ENCODE measurements at places on chromosomes 3 and 15.
A peak's percentile ranks its signal among the peaks of the same experiment; 100 is the strongest.

DNA sequence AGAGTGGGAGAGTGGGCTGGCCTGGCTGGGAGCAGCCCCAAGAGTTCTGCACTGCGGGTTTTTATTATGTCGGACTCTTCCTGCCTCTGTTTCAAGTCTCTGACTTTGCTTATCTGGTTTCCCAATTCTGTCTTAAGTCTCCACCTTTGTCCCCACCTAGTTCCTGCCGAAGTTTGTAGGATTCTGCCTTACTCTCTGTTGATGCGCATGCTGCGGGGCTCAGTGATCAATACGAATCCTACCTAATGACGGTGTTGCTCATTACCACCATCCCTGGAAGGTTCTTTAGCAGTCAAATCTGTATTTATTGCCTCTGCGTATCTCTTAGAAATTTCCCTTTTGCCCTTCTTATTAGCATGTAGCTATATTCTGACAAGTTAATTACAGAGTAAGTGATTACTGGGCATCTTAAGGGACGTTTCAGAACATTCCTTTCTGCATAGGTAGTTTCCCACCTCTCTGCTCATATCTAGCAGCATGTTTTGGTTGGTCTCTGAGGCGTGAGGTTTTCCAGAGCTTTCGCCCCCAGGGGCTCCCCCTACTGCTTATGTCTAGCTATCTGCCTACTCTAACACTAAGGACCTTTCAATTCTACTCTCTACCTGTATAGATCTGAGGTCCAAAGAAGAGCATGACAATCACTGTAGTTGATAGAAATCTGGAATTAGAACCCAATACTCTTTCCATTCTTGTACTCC is 236.0 kb upstream of the EIF1B start:
- peak; percentile 10 for DNase-seq

- DNase-seq = no peak
Measured at GRCh38 chr3:1616744-1617143, 481.9 kb upstream of the CNTN4 start.

DNA sequence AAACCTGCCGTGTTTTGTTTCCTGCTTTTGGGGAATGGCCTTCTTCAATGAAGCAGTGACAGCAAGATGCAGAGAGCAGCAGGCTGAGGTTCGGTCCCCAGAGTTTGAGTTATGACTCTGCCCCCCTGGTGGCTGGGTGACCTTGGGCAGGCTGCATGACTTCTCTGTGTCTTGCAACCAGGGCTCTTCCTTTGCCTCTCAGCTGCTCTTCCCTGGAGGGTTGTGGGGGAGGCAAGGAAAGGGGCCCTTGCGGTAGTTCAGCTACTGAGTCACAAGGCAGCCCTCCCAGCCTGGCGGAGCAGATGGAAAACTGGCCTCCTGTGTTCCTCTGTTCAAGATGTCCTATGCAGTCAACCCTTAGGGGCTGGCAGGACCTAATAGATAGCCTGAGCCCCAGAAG is 17.1 kb downstream of the CTXND1 start:
- DNase-seq = no peak

DNA sequence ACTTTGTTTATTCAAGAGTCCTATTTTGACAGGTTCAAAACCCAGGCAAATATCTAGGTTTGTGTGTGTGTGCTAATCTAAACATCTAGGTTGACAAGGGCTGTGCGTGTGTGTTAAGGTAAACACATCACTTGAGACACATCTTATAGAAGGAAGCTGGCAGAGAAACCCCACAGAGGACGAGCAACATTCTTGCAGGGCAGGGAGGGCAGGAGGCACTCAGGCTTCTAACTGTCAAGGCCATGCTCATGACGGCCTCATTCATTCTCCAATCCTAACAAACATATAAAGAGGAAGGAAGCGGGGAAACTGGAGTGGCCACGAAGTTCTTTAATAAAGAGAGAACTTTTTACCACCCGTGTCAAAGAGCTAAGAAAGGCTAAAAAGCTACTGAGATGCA is 43.4 kb downstream of the SLCO2A1 start:
- no peak for DNase-seq

DNA sequence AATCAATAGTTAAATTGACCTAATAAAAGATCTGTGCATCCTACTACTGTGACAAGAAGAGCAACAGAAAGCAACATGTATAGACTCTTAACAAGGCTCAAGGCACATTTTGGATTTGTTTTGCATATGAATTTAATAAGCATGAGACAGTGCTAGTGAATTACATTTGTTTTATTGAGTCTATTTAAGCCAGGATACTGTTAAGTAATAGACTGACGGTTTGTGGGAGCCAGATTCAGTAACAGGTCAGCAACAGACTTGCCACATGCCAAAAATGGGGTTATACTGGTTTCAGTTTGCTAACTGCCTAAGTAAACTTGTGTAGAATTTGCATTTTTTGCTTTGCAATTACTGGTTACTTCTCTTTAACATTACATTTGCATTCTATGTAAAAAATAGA is 54.0 kb downstream of the MBNL1 start:
- no peak for DNase-seq

DNA sequence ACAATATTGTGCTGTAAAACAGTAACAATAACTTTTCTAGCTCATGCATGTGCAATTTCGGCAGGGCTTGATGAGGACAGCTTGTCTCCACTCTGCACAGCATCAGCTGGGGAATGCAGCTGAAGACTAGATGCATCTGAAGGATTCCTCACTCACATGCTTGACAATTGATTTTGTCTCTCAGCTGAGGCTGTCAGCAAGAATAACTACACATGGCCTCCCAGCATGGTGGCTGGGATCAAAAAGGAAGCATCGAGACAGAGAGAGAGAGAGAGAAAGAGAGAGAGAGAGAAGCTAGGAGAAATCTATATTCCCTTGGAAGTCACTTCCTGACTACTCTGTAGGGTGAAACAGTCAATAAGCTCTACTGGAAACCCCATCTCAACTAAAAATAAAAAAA is 487.1 kb downstream of the PLOD2 start:
- no peak for DNase-seq

DNA sequence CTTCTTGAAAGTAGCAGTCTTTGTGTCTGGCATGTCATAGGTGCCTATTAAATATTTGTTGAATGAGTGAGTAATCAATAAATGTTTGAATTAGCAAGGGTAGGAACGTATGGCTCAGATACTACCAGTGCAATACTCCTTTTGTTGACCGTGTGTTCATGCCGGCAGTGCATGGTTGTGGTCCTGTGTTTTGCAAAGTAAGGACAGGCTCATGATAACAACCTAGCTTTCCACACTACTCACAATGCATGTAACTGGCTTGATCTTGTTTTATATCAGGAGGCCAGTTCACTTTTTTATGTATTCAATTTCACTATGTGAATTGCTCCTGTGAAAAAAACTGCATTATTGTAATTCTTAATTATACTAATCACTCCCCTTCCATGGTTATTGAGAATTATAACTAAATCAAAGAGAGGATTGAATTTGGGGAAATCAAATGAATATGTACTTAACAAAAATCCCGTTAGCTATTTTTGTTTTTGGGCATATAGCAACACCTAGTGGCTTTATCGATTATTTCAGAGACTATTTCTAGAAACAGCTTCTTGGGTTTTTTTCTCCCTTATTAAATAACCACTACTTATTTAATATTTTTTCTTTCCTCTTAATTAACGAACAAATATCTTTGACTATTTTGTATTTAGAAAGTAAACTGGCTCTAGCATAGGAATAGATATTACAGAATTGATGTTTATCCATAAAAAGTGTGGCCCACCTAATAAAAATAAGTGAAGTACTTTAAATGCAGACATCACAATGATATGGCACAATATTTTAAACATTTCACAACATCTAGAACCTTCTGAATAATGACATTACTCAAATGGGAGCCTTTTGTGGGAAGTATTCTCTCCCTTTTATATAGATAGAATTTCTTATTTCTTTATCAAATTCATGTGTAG is 218.5 kb downstream of the BBX start:
- no peak for DNase-seq

GRCh38 chr15:71242292-71242691 is 127.0 kb downstream of the THSD4 start:
- DNase-seq = no peak

- no peak for DNase-seq
Measured at GRCh38 chr3:107892955-107893624, 197.7 kb downstream of the CD47 start.

- no peak for DNase-seq
Measured at GRCh38 chr3:64073158-64073761, 50.0 kb upstream of the PSMD6 start.

DNA sequence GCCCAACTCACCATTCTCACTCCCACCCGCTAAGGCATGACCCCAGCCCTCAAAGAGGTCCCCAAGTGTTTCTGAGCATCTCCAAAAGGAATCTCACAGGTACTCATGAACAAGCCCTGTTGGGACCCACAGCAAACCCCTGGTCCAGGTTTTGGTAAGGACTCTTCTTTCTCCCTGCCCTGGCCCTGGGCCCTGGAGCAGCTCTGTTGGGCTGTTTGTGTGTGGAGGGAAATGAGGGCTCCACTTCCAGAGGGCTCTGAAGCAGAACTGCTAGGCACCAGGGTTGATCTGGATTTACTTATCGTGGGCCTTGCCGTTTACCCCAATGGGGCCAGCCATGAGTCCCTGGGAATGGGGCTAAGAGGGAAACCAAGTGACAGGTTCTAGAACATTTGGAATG is 92.9 kb downstream of the TLE3 start:
- no peak for DNase-seq

DNA sequence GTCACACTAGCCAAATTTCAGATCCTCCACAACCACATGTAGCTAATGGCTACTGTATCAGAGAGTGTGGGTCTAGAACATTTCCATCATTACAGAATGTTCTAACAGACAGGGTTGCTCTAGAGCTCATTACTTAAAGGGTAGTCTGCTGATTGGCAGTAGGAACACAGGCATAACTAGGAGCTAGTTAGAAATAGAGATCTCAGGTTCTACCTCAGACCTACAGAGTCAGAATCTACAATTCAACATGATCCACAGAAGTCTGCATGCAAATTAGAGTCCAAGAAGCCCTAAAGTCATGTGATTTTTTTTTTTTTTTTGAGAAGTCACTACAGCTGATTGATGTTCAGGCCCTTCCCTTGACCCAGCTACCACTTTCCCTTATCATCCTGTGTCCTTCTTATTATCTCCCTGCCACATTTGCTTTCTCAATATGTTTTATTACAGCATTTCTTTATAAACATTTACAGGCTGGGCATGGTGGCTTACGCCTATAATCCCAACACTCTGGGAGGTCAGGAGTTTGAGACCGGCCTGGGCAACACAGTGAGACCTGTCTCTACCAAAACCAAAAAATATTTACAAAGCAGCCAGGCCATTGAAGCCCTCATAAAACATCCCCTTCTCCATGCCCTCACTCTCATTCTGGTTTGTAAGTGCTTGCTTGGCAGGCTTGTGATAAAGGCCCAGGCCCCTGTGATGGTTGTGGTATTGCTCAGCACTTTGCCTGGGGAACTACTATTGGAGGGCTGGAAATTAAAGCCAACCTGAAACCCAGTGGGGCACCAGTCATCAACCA is 3.8 kb upstream of the ABHD5 start:
- no peak for DNase-seq

GRCh38 chr15:45338417-45338816 is 39.9 kb downstream of the GATM start:
- DNase-seq = no peak

DNA sequence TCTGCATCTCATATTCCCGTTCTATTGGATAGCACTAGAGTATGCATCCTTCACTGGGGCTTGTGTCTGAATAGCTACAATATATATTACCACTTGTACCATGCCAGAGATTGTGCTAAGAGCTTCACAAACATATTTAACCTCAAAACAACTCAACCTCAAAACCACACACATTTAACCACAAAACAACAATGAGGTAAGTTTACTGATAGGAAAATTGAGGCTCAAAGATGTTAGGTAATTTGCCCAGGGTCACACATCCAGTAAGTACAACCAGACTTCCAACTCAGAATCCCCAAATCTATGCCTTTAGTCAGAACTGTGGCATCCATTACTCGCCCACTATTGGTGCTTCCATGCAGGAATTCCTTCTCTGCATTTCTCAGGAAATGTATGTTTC is 220.0 kb downstream of the FAM43A start:
- DNase-seq = no peak

DNA sequence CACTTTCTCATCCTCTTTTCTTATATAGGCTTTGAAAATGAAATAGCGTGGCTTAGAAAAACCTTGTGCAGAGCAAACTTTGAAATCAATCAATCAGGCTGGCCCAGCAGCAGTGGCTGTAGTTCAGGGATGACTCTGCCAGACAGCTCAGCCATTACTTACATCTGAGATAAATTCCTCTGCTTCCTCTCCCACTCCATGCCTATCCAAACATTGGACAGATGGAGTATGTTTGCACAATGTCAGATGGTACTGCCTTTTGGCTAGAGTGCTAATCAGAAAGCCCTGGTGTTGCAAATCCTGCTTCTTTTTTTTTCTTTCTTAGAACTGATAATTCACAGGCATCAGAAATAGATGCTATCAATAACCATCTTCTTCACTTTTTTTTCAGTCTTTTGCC is 1065.1 kb downstream of the AGBL1 start:
- DNase-seq = no peak

All from trophoblast cell (in vitro differentiated cells and primary cell).